ENCODE measurements at places on chromosomes 12 and 14.

GRCh38 chr12:76144245-76144549 is 59.7 kb upstream of the NAP1L1 start:
- H3K27me3 ChIP-seq, result no peaks in the 10 kb centered on the region
- peak overlapping the region; percentile 15 for H3K4me3 ChIP-seq
- no peaks in the 10 kb centered on the region for H3K36me3 ChIP-seq
- H3K27ac ChIP-seq, result peak overlapping the region; percentile 85
- peaks cover 11% of the 10 kb centered on the region for H3K4me1 ChIP-seq

DNA sequence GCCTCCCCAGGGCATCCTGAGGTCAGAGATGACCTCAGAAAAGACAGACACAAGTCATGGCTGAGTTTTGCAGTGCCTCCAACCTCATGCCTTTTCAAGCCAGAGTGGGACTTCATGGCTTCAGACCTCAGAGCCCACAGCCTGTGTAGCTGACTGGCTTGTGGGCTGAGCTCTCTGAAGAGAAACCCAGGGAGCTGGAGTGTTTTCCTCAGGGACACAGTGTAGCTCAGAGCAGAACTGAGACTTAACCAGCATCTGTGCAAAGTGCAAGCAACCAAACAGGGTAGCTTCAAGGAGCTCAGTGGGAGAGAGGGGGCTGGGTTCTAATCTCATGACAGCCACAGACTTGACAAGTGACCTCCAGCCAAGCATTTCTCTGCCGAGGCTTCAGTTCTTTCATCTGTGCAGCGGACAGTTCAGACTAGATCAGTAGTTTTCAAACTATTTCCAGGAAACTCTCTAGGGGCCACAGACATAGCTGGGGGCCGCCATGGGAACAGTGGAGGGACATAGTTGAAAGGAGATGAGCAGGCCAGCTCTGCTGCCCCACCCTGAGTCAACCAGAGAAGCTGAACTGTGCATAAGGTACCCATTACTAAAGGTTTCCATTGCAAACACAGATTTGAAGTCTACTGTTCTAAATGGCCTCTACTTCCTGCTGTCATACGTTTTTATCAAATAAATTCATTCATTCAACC is 80.0 kb downstream of the LGMN start:
- H3K4me1 ChIP-seq, result peaks cover 38% of the 10 kb centered on the region
- H3K4me3 ChIP-seq, result no peak overlapping the region
- peaks cover 40% of the 10 kb centered on the region for H3K36me3 ChIP-seq
- no peak for DNase-seq
- H3K27me3 ChIP-seq, result no peaks in the 10 kb centered on the region

DNA sequence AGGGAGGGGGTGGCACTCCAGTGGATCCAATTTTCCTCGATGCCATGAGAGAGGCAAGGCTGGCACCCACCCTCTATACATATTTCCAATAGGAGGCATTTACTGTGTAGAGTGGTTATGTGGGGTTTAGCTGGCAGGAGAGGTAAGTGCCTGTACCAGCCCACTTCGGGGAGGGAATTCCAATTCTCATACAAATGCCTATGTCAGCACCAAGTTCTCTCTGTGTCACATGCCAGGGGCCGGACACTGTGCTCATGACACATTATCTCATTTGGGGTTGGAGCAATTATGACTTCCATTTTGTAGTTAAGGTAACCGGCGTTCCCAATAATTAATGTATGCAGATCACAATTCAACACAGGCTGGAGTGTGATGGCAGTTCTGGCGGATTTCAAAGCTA is 284.3 kb downstream of the KSR2 start:
- no peaks in the 10 kb centered on the region for H3K4me1 ChIP-seq
- DNase-seq, result no peak
- H3K36me3 ChIP-seq, result no peaks in the 10 kb centered on the region
- H3K27ac ChIP-seq, result no peak overlapping the region
- H3K4me3 ChIP-seq, result no peak overlapping the region
- H3K27me3 ChIP-seq, result peaks cover 10% of the 10 kb centered on the region

DNA sequence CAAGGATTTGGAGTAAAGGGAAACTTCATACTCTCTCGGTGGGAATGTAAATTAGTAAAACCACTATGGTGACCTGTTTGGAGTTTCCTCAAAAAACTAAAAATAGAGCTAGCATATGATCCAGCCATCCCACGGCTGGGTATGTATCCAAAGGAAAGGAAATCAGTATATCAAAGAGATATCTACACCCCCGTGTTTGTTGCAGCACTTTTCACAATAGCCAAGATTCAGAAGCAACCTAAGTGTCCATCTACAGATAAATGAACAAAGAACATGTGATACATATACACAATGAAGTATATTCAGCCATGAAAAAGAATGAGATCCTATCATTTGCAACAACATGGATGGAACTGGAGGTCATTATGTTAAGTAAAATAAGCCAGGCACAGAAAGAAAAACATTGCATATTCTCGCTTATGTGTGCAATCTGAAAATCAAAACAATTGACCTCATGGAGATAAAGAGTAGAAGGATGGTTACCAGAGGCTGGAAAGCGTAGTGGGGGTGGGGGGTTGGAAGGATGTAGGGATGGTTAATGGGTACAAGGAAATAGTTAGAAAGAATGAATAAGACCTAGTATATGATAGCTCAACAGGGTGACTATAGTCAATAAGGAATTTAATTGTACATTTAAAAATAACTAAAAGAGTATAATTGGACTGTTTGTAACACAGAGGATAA is 468.0 kb downstream of the BCAT1 start:
- no peaks in the 10 kb centered on the region for H3K36me3 ChIP-seq
- H3K27me3 ChIP-seq, result peaks cover 6% of the 10 kb centered on the region
- H3K4me1 ChIP-seq, result no peaks in the 10 kb centered on the region
- DNase-seq, result no peak

DNA sequence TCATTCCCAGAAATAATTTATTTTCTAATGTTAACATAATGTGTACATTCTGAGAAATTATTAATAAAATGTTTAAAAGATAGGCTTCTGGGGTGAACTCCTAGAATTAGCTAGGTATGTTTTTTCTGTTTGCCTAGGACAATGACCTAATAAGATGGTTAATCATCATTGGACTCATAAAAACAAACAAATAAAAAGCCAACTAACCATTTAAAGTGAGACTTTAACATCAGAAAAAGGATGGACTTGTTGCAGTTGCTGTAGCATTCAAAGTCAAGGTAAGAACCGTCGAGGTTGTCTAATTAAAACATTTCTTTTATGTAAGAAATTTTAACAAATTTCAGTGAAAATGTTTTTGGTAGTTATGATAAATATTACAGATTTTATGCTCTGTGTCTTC is at the start of gene SLCO1B3:
Gene SLCO1B3, plus strand, starts transcription at position 219 of the 400 bp plus-strand sequence. CDS start 5,034 bp downstream, outside the sequence.
- H3K27me3 ChIP-seq, result no peaks in the 10 kb centered on the region
- H3K27ac ChIP-seq, result no peak within 1 kb of the TSS
- H3K36me3 ChIP-seq, result no peaks in the 10 kb centered on the region
- no peaks in the 10 kb centered on the region for H3K4me1 ChIP-seq
- no peak for DNase-seq
- H3K4me3 ChIP-seq, result no peak within 1 kb of the TSS

DNA sequence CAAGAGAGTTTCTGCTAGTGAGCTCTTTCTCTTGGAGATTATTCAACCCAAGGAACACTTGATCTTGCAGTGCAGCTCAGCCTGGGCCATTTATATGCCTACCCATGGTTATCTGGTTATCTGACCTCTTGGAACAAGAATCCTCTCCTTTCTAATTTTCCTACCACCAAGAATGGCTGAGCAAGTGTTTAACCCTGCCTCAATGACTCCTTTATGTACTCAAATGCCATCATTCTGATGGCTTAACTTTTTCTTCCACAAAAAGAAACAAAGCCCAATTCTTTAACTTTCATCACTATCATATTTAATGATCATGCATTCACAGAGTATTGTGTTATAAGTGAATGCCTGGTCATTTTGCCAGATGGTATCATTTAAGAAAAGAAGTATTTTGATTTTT is 67.8 kb downstream of the TMEM117 start:
- no peaks in the 10 kb centered on the region for H3K36me3 ChIP-seq
- no peaks in the 10 kb centered on the region for H3K27me3 ChIP-seq
- H3K27ac ChIP-seq, result no peak overlapping the region
- no peak overlapping the region for H3K4me3 ChIP-seq
- no peak for DNase-seq

GRCh38 chr12:63848450-63848849 is 4.0 kb downstream of the SRGAP1 start:
- H3K27me3 ChIP-seq, result peaks cover 22% of the 10 kb centered on the region
- H3K4me1 ChIP-seq, result peaks cover 6% of the 10 kb centered on the region
- H3K4me3 ChIP-seq, result no peak overlapping the region
- no peak for DNase-seq
- no peak overlapping the region for H3K27ac ChIP-seq

GRCh38 chr12:124769163-124769530 is 94.5 kb downstream of the SCARB1 start:
- DNase-seq, result no peak
- peaks cover 16% of the 10 kb centered on the region for H3K4me1 ChIP-seq
- H3K4me3 ChIP-seq, result no peak overlapping the region
- H3K27me3 ChIP-seq, result peaks cover 38% of the 10 kb centered on the region
